ENCODE measurements at places on chromosomes 3 and 15.

- DNase-seq: no peak
Observed at GRCh38 chr3:30169487-30169886, 436.9 kb upstream of the TGFBR2 start.

- DNase-seq: peak; percentile 77
Observed at GRCh38 chr15:88878720-88879184, 16.6 kb downstream of the HAPLN3 start.

- no peak for DNase-seq
Observed at GRCh38 chr3:8992854-8993253, 29.6 kb upstream of the RAD18 start.

DNA sequence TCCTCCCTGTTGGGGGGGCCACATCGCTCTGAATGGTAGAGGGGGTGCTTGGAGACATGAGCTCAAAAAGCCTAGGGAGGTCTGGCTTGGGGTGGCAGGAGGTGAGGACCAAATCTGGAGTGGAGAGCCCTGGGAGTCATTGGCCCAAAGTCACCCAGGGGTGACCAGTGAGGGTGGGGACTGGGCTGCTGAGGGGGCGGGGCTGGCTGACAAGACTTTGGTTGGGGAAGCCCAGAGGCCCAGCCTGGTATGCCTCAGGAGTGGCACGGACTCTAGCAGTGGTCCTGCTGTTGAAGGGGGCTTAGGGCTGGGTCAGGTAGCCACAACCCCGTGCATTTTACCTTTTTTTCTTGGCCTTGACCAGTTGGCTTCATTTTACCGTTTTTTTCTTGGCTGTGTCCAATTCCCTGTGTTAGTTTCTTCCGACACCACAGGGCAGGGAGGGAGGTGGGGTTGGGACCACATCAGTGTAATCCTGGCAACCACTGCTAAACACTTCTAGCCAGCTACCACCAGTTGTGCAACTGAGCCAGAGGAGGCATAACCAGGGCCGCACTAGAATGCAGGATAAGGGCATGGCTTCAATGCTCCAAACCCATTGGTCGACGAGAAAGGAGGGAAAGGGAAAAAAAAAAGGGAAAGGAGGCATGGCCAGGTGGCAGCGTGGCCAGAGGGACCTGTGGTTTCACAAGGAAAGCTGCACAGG is 105.3 kb upstream of the C2CD4B start:
- DNase-seq: no peak

DNA sequence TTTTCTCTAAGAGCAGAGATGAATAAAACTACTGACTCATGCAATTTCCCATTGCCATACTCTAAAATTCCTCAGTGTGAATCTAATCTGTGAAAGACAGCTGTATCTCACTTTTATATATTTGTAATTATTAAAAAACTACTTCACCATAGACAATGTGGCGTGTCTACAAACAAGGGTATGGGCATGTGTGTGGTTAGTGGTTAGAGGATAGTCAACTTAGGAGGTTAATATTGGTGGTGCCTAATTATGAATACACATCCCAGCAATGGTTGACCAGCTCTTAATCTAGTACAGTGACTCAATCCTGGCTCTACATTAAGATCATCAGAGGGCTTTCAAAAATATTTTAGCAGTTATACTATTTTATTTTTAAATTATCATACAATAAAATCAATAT is 94.5 kb downstream of the GOLIM4 start:
- no peak for DNase-seq

DNA sequence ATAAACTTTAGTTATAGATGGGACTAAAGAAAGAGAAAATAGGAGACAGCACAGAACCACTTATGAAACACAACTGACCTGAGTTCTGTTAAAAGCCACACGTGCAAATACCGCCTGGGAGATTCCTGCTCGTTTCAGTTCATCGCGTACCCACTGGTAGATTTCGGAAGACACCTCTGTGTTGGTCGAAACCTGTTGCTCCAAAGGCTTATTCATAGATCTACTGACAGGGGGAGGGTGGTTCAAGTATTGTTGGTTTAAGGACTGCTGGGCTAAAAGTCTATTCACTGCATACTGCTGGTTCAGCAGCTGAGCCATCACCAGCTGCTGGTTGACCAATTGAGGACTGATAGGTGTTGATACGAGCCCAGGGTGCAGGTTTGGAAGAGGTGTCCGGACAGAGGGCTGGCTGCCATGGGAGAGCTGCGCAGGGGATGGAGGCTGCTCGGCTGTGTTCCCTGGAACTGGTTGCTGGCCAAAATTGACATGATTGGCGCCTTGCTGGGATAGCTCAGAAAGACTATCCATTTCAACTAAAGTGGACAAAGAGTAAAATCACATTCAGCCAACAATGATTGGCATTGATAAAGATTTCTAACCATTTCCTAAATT is 30.6 kb downstream of the SATB1 start:
- DNase-seq: no peak

- no peak for DNase-seq
Observed at GRCh38 chr3:168998792-168999191, 664.7 kb downstream of the MECOM start.

DNA sequence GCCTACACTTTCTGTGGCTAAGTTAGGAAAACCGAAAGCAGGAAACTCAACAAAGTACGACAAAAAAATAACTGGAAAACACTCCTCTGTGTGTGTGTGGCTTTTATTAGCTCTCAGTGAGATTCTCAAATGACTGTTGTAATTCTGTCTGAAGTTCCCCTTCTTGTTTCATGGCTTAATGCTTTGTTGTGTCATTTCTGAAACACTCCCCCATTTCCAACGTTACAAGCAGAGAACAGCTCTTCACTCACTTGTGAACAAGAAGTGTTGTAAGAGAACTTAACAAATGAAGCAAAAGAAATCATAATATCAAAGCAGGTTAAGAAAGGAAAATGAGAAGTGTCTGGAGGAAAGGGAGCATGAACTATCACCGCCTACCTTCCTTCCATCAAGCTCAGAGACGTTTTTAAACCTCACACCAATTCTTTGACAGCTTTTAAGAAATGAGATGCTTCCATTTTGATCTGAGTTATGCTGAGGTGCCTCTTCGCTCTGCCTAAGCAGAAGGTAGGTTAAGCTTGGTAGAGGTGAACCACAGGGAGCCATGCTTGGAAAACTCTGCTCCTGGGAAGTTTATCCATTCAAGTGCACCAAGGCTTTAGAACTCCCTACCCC is 12.4 kb upstream of the SEC62 start:
- no peak for DNase-seq

- no peak for DNase-seq
Observed at GRCh38 chr3:74443102-74443501, 171.4 kb downstream of the CNTN3 start.

DNA sequence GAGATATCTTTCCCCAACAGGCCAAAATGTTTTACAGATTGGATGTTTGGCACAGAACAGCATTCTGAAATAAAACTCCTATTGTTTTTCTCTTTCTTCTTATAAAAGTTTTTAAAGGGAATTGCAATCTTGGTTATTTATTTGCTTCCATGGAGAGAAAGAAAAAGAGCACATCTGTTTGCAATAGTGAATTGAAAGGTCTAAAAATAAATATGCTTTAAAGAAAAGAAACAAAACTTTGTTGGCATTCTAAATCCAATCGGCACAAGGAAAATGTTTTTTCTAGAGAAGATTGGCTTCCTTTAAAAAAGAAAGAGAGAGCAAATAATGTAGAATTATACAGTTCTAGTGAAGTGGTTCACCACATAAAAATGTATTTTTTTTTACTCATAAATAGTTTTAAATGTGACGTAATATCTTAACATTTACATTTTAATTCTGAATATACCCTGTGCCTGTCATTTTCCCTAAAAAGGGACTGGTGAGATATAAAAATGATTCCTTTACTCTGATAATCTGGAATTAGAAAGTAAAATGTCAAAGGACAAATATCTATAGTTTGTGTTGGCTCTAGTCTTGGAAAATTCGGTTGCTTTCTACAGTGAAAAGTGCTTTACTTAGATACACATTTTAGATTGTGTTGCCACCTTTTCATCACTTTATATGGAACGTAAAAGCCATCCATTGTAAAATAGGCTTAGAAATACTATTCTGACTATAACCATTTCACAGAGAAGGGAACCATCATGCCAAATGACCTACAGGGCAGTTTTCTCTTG is 257.4 kb upstream of the CBLB start:
- no peak for DNase-seq

GRCh38 chr3:8442993-8443650 is 58.5 kb upstream of the LMCD1 start:
- no peak for DNase-seq

DNA sequence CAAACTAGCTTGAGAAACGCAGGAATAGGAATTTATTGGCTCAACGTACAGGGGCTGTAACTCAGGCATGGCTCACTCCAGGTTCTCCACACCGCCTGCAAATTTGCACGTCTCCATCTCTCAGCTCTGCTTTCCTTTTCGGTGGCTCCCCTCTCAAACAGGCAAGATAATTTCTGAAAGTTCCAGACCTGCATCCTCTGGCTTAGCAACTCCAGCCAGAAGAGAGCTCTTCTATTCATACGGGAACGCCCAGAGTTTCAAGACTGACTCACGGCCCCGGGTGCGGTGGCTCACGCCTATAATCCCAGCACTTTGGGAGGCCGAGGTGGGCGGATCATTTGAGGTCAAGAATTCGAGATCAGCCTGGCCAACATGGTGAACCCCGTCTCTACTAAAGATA is 139.7 kb upstream of the BNIP2 start:
- DNase-seq: no peak

DNA sequence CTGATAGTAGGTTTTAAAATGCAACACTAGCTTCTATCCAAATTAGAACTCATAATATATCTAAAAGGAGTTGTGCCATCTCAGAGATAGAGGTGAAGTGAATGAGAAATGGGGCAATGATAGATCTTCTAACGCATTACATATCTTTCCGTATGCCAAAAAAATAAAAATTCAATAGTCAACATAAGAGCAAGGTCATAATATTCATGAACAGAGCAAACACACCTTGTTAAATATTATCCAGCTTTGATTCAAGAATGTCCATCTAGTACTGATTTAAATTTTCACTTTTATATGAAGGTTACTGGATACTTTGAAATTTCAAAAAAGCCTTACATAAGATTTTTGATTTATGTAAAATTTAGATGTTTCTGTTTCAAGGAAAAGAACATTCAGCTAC is 554.5 kb downstream of the NSUN3 start:
- DNase-seq: no peak

DNA sequence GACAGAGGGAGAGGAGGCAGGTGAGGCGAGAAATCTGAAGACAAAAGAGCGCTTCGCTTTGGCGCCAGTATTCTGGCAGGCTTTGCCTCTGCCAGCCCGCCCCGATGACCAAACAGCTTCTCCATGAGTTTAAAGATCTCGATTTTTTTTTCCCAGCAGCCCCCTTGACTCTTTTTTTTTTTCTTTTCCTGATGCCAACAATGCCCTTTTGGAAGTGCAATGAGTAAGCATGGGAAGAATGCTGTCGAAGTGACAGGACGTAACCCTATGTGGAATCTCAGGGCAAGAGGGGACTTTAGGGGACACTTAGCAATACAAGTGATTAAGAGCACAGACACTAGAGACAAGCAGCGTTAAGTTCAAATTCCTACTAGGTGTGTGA is 211.7 kb downstream of the FGF12 start:
- no peak for DNase-seq

DNA sequence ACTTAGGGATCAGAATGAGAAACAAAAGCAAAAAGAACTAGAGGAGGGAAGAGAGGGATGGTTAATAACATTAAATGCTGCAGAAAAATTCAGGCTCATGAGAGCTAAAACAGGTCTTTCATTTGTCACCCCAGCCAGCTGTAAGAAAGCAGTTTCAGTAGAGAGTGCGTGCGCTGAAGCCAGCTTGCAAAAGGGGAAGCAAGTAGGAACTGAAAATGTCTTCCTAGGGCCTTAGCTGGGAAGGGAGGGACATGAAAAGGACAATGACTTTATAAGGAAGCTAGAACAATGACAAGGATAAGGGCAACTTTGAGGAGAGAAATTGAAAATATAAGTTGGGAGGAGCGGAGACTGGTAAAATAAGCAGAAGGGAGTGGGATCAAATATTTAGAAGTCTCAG is 3.1 kb downstream of the CIAO2A start:
- DNase-seq: no peak

DNA sequence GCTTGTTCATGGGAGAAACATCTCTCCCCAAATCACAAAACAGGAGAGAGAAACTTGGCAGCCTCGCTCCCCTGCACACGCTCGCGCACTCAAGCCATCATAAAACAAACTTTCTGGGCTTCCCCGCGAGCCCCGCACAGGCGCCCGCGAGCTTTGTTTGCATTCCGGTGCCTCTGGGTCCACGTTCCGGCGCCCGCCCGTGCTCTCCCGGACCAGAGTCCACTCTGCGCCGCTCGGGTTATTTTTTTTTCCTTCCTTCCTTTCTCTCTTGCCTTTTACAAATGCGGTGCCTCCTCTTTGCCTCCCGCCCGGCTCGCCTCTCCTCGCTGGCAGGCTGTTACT is 363 bp downstream of the MAGI1 start:
- DNase-seq: no peak

GRCh38 chr3:100954199-100954935 is 38.9 kb downstream of the ABI3BP start:
- no peak for DNase-seq

DNA sequence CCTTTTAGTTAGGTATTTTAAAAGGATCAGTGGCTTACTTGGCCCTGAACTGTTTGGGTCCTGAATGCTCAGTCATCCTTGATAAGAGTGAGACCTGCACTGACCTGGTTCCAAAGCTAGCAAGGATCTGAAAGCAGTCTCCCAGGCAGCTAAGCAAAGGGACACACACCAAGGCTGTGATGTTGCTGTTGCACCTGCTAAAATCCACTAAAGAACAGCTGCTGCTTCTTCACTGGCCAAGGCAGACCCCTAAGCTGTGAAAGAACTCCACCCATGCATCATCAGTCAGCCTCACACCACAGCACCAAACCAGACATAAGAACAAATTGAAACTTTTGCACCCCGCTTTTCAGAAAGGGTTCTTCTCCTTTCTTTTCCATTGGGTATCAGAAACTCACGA is 213.4 kb upstream of the STT3B start:
- no peak for DNase-seq

GRCh38 chr15:60568301-60568742 is 89.4 kb upstream of the ICE2 start:
- no peak for DNase-seq

GRCh38 chr3:141231952-141232823 is 563 bp downstream of the PXYLP1 start:
- DNase-seq: no peak

DNA sequence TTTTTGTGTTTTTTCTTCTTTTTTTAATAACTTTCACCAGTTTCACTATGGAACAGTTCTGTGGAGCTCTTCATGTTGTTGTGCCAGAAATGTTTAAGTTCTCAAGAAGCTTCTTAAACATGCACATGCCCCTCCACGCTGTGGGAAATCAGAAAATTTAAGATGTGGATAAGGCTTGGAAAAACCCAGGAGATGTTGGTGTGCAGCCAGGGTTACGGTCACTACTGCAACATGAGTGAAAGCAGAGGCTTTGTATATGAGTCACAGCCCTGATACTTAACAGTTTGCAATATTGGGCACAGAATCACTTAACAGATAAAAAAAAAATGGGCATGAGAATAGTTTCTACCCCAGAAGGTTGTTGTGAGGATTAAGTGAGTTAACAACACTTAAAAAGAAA is 399.9 kb downstream of the LRTM1 start:
- DNase-seq: no peak

GRCh38 chr3:17602126-17602525 is 140.3 kb downstream of the TBC1D5 start:
- DNase-seq: peak; percentile 2
